ENCODE measurements at places on chromosomes 3 and 15. TPM values are rescaled to one million over a fixed set of nuclear protein-coding genes. Genes with fewer than 3 reads are reported as not detected.
A peak's percentile ranks its signal among the peaks of the same experiment; 100 is the strongest.

GMNC gene
- total RNA-seq: 0.28 TPM

MAP6D1 gene
- total RNA-seq: 3.3 TPM

RLBP1 gene
- total RNA-seq: not detected

TM6SF1 gene
- 6.0 TPM for total RNA-seq

ARHGEF3 gene
- 28.6 TPM for total RNA-seq

SH3GL3 gene
- not detected for total RNA-seq

HTR3C gene
- not detected for total RNA-seq

GLCE gene
- 4.3 TPM for total RNA-seq

PCLAF gene
- 1.1 TPM for total RNA-seq

STAC gene
- not detected for total RNA-seq

CCDC13 gene
- total RNA-seq: 0.62 TPM

KY gene
- total RNA-seq: not detected

FBN1 gene
- total RNA-seq: 4.2 TPM

IL16 gene
- total RNA-seq: 3.4 TPM

BAHD1 gene
- total RNA-seq: 9.2 TPM

MINAR1 gene
- 2.0 TPM for total RNA-seq

GCSAM gene
- total RNA-seq: not detected

GPR149 gene
- total RNA-seq: 0.12 TPM

TNFAIP8L3 gene
- 0.76 TPM for total RNA-seq

DNA sequence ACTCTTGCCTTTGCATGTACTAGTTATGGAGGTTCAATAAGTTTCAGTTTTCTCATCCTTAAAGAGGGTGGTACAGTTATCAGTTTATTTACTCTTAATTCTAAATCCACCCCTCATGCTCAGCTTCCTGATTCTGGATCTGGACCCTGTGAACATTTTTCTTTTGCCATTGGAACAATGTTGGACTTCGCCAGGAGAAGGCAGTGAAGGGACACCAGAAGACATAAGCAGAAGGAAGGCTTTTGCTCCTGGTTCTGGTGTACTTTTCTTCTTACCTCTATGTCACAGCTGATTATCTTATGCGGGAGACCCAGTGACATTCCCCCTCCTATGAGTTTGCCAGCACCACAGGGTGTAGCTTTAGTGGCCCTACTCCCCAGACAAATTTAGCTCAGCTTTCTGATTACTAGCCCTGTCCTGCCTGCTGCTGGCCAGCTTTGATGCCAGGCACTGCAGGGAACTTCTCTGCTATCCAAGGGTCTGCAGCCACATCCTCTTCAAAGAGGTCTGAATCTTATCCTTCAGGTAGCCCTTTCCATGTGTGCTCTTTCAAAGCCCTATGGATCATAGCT is 466.3 kb upstream of the EPHA3 start:
- no peak for DNase-seq

DNA sequence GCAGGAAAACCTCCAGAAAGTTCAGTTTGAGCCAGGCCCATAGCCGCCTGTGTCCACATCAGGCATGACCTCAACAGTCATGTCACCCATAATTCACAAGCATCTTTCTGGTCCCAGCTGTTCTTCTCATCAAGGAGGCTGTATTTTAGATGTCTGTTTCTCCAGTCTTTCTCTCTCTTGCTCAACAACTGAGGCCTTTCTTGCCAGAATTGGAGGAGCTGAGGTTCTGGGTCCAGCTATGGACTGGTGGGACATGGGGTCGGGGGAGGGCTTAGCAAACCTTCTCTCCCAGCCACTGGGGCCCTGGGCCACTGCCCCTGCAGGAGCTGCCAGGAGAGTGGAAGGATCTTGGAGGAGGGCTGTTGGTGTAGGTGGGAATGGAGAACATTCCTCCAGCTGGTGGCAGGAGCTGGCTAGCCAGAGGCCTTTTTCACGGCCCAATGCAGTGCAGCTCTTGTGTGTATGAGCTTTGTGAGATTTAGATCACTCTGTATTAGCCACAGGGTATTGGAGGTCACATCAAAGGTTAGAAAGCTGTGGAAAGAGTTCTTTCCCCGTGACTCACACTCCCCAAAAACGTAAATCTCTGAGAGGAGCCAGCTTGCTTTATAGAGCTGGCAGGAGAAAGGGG is 23.5 kb downstream of the MAGEF1 start:
- DNase-seq: peak; percentile 27

DNA sequence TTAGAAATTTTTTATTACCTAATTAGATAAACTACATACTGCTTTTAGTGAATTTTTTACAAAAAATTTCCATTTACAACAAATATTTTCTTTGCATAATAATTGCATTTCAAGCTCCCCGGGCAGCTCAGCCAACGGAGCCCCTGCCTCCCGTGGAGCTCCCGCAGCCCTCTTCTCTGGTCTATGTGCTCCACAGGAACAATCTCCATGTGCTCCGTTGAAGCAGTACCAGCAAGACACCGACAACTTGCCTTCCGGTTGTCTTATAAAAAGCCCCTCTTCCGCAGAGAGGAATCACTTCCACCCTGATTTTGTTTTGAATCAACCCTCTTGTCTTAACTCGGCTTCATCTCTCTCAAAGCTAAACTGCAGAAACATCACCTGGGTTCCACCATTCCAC is 46.9 kb upstream of the CHD2 start:
- DNase-seq: no peak

DNA sequence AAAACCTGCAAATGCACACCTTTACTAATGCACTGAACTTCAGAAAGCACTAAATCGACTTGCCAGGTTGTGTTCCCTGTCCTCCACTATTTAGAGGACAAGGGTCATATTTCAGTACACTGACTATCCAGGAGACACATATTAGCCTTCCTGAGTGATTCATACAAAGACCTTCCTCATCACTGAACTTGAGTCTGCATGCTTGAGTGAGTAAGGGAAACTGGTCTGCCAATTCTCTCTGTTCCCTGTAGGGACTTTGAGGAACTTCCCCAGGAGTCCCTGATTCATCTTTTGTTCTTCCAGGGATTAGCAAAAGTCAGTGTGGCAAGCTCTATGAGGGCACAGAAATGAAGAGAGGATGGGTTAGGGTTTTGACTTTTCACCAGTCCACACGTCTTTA is 565.9 kb downstream of the PDCD6IP start:
- DNase-seq: no peak

GRCh38 chr3:138620431-138620830 is 11.9 kb downstream of the FAIM start:
- DNase-seq: no peak

GRCh38 chr3:143152043-143152442 is 32.5 kb downstream of the CHST2 start:
- DNase-seq: no peak

- DNase-seq: no peak
These were observed 97.2 kb downstream of the DGKG start for GRCh38 chr3:186264608-186265400.

GRCh38 chr3:54123776-54124196 is 1.4 kb downstream of the CACNA2D3 start:
- DNase-seq: no peak

DNA sequence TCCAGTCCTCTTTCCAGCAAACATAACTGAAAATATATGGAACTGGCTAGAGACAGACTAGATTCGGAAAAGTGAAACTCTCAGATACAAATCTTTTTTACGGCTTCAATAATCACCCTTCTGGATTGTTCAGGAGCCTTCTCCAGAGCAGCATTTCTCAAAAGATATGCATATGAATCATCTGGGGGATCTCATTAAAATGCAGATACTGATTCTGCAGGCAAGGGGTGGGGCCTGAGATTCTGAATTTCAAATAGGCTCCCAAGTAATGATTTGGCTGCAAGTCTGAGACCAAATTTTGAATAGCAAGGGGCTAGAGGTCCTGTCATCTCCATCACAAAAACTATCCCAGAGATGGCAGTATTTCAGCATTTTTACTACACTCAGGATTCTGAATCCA is 165.4 kb downstream of the CTNNB1 start:
- DNase-seq: no peak

GRCh38 chr3:174614036-174614435 is 245.1 kb upstream of the NAALADL2 start:
- DNase-seq: no peak

- no peak for DNase-seq
These were observed 4.2 kb downstream of the TEX264 start for GRCh38 chr3:51675201-51675611.

GRCh38 chr3:138690036-138690435 is 81.5 kb downstream of the FAIM start:
- DNase-seq: no peak

DNA sequence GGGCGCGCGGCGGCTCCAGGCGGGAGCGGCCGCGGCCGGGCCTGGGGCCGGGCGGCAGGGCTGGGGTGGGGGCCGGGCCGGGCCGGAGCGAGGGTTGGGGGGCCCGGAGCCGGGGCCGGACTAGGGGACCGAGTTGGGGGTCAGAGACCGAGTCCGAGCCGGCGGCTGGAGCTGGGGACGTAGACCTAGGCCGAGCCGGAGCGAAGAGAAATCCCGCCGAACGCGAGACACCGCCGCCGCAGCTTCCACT is 37.3 kb downstream of the HMCES start:
- no peak for DNase-seq

DNA sequence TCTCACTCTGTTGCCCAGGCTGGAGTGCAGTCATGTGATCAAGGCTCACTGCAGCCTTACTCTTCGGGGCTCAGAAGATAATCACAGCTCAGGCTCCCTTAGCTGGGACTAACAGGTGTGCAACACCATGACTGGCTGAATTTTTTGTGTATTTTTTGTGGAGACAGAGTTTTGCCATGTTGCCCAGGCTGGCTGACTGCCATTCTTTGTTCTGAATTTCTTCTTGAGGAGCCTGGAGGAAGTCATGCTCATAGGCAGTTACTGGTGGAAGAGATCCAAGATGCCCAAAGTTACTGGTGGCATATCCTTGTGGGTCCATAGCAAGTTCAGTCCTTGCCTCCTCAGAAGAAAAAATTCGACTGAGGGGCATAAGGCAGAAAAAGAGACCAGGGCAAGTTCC is 16.6 kb upstream of the UBP1 start:
- DNase-seq: no peak

GRCh38 chr3:52834871-52835501 is at the start of gene MUSTN1:
TSS of gene MUSTN1 (minus strand) at chr3:52835019. CDS start at chr3:52834948, 71 bp downstream.
- no peak for DNase-seq

DNA sequence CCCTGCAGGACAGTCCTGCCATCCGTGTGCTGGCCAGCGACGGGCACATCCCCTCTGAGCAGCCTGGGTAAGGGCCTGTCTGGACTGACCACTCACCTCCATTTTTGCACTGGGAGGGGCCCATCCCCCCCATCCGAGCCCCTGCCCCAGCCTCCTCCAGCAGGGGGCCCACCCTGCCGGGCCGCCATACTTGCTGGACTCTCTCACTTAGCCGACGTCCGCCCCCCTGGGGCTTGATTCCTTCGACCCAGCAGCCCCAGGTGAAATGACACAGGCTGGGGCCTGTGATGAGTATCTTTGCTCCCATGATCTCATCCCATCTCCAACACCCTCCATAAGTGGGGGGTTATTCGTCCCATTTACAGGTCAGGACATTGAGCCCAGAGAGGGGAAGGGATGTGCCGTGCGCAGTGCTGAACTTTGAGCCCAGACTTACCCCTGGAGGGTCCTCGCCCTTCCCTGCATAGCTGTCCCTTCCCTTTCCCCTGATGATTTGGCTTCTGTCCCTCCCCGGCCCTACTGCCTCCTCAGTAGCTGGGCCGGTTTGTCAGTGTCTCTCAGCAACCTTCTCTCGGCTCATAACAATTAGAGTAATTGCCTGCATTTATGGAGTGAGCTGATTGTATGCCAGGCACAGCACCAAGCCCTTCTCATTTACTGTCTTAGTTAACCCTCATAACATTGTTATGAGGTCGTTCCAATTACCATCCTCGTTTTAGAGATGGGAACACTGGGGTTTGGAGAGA is 4.2 kb downstream of the LMAN1L start:
- DNase-seq: peak; percentile 60

DNA sequence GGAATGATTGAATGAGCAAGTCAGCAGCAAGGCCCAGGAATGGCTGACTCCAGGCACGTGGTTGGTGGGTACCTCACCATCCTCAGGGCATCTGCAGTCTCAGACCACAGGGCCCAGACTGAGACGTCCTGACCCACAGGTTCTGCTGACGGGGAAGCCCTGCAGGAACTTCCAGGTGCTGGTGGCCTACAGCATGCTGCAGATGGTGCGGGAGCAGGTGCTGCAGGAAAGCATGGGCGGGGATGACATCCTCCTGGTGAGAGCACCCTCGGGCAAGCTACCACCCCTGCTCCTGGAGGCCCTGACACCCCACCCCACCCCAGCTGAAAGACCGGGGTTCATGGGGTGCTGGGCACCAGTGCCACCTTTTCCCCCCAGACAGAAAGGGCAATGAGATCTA is 14.1 kb downstream of the TBC1D21 start:
- no peak for DNase-seq

GRCh38 chr15:98753726-98754656 is 105.7 kb downstream of the IGF1R start:
- DNase-seq: no peak

DNA sequence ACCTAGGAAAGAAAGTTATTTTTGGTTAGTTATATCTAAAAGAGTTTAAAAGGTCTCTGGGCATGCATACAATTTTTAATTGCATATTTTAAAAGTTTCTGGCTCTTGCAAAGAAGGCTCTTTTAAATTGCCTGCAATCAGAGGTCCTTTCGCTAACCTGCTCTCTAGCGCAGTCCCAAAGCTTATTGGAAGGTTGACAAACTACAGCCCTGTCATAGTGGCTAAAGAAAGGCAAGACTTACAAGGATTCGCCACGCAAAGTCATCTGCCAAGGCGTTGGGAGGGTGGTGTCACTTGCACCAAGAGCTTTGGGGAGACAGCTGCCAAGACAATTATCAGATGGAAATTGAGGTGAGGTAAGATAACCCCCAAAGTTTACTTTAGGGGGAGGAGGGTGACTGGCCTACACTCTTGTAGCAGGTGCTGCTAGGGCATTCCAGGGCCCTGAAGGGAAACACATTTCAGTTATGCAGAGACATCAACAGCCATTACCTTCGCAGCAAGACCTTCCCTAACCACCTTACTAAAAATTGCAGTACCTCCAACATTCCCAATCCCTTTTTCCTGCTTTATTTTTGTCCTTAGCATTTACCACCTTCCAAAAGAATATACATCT is 606.2 kb downstream of the MAGI1 start:
- DNase-seq: no peak

DNA sequence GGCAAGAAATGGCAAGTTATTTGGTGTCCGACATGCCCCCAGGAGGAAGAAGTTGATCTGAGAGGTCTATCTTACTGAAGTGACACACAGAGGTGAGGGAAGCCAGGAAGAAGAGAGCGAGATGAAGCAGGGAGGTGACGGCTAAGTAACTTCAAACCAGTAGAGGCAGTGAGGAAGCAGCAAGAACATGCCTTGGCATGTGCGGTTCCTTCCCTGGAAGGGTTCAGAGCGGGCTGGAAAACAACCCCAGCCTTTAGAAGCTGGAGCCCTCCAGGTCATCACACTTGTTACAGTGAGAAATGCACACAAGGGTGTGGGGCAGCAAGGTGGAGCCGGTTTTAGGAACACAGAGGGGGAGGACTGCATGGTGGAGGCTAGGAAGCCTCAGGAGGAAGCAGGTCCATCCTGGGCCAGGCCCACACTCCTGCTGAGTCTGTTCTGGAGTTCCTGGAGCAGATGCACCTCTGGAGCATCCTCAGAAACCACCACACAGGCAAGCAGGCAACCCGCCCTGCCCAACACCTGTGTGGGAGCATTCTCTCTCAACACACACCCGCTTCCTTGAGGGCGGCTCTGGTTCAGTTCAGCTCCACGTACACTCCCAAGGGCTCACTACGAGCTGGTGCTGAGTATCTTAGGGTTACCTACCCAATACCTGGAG is 47.1 kb downstream of the POC1A start:
- DNase-seq: no peak
